ENCODE measurements at places on chromosomes 2 and 18.
A peak's percentile ranks its signal among the peaks of the same experiment; 100 is the strongest.

- no peak for DNase-seq
Measured at GRCh38 chr2:172039011-172039704, 39.4 kb downstream of the METAP1D start.

DNA sequence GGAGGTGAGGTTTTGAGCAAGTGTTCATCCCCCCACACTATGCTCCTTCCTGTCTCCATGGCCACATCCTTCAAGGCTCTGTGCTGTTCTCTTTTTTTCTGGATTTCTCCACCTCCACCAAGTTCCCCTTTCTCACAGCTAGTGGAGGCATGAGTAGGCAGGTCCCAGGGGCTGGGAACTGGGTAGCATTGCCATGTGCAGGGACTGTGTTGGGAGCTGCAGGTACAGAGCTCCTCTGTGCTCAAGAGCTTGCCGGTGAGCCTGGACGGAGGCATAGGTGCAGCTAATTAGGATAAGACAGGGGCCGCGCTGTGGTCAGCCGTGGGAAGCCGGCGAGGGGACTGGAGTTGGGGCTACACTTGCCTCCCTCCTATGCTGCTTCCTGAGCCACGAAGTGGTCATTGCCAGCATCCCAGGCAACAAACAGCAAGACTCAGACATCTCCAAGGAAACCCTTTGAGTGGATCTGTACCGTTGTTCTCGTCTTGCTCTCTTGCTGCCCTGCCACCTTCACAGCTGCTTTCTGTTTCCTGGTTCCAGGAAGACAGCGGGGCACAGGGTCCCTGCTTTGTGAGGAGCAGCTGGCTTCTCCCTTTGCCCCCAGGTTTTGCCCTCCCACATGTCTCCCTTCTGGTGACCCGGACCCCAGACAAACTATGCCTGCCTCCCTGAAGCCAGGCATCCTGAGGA, 36.9 kb downstream of the ATOH8 start:
- DNase-seq, result no peak

GRCh38 chr18:8912348-8913326, 189.9 kb upstream of the NDUFV2 start:
- no peak for DNase-seq

DNA sequence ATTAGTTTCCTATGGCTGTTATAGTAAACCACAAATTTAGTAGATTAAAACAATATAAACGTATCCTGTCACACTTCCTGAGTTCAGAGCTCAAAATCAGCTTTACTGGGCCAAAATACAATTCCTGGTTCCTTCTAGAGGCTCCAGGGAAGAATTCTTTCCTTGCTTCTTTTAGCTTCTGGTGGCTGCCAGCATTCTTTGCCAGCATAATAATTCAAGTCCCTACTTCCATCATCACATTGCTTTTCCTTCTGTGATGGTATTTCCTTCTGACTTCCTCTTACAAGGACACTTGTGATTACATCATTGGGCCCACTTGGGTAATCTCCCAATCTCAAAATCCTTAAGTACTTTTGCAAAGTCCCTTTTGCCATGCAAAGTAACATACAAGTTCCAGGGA, 40.6 kb downstream of the MOB4 start:
- DNase-seq, result no peak

GRCh38 chr18:75341897-75342296, 85.6 kb downstream of the SMIM21 start:
- no peak for DNase-seq

DNA sequence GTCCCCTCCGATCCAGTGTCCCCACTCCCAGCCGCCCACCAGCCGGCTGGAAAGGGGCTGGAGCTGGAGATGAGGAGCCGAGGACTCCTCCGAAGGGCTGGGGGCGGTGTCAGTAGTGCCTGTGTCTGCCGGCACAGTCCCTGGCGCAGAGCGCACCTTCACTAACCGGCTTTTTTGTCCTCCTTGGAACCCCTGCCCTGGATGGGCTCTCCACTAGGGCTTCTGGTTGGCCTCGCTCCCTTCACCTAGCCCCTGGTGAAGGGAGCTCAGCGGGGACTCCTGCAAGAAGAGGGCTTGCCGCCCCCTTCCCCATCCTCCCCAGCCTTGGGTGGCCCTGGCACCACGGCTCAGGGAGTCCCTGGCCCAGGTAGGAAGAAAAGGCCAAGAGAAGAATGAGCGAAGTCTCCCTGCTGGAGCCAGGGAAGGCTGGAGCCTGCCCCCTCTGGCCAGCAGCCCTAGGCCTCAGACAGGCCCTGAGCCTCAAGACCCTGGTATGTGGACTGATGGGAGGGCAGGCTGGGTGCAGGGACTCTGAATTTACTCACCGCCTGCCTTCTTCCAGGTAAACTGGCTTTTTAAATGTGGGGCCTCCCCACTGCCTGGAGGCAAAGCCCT, 570 bp upstream of the ECEL1 start:
- DNase-seq, result no peak

- no peak for DNase-seq
Measured at GRCh38 chr2:60764736-60765534, 8.9 kb downstream of the PAPOLG start.

DNA sequence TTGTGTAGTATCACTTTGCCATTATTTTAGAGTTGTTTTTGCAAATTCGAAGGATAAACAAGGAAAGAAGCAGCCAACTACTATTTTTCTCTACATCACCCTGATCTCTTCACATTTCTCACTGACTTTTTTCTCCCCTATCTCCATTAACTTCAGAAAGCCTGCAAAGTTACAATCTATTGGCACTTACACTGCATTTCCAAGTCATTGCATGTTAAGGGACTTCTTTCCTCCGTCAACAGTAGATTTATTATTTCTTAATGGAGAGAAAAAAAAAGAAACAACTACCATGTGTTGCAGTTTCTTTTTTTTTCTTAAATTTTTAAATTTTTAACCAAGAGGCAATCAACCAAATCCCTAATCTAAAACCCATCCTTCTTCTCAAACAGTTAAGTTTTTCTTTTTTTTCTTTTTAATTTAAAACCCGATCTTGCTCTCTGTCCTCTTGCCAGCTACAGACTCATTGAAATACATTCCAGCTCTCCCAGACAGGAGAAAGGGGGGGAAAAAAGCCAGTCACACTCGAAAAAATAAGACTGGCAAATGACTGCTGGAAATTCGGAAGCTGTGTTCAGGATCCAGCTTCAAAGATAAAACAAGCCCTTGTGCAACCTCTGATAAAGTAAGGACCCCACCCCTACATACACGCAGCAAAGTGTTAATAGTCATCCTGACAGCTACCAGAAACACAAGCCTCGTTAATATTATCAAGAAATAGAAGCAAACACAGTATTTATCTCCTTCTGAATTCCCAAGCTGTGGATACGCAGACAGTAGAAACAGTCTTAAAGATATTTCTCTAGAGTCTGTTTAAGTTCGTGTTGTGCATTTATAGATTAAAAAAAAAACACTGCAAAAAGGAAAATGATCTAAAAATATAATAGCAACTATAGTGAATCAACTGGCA, 1.3 kb downstream of the LRRTM4 start:
- DNase-seq, result no peak

- DNase-seq, result peak; percentile 55
Measured at GRCh38 chr2:43276962-43277391, 50.6 kb upstream of the ZFP36L2 start.

DNA sequence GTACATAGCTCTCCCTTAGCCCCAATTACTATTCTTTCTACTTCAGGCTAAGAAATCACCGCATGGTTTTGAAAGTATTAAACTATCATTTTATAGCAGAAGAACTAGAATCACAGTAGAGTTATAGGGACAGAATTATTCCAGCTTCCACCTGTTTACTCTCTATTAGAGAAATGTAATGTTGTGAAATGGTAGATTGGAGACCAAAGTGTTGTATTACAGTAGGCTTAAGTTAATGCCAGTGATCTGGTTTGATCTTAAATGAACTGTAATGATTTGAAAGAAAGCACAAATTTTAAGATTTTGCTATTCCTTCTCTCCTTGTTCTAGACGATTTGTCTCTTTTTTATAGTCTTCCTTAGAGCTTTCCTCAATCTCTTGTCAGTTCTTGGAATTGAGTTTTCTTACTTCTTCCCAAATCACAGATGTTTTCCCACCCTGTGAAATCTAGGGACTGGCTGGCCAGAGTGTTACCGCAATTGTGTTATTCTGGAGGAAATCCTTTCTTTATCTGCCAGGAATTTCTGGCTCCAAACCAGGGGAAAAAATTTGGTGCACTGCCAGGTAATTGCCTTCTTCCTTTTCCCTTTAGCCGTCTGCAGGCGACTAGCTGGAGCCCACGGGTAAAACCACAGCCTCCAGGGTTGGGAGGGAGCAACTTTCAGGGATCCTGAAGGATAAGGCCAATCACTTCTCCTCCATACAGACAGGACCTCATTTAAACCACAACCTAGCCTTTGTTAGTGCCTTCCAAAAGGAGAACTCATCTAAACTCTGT, 51.7 kb downstream of the NOP58 start:
- peak; percentile 78 for DNase-seq

DNA sequence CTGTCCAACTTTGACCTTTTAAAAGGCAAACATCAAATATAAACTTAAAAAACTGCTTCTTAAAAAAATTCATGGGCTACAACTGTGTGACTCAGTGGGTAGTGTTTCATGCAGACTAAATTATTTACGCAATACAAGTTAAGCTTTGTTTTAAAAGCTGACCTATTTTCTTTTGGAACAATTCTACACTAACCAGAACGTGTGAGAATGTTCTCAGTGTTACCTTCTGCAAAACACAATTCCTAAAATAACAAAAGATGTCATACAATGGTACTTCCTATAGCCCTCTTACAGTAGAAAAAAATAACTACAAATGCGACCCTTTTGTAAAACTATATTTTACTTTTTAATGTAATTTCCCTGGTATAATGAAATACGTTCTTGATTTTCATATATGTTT, 793.8 kb upstream of the FSHR start:
- DNase-seq, result no peak

DNA sequence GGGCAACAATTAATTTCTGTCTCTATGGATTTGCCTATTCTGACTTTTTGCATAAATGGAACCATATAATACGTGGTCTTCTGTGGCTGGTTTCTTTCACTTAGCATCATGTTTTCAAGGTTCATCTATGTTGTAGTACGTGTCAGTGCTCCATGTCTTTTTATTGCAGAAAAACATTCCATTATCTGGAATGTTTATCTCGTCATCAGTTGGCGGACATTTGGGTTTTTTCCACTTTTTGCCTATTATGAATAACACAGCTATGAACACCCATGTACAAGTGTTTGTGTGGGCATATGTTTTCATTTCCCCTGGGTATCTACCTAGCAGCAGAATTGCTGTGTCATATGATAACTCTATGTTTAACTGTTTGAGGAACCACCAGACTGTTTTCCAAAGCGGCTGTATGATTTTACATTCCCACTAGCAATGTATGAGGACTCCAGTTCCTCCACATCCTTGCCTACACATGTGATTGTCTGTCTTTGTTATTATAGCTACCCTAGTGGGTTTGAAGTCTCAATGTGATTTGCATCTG, 49.9 kb downstream of the MYO7B start:
- no peak for DNase-seq

Measured in suprapubic skin (tissue), 4 donors.